ENCODE measurements at places on chromosomes 2 and 18. TPM values are rescaled to one million over a fixed set of nuclear protein-coding genes. Genes with fewer than 3 reads are reported as not detected.

DNA sequence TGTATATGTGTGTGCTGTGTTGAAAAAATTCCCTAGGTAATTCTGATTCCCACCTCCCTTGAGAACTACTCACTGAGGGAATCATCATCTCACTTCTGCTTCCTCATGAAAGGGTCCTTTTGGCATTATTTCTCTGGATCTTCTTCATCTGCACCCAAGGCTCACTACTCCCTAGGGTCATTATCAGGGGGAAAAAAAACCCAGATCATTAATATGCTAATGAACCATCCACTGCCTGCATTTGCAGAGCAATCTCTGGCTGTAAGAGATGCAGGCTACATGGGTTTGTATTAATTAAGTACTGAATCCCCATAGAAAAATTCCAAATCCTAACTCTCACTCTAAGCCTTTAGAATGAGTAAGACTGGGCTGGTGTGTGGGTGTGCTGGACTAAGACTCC, 68.0 kb upstream of the IGFBP5 start:
- no peak for DNase-seq

- no peak for DNase-seq
These were observed 21.0 kb upstream of the LOXHD1 start for GRCh38 chr18:46678041-46678440.

- no peak for DNase-seq
These were observed 23.6 kb downstream of the ZEB2 start for GRCh38 chr2:144496092-144496976.

DNPEP gene
- 72.5 TPM for total RNA-seq

INHBB gene
- total RNA-seq: not detected

Measured in fibroblast of lung (primary cell).